ENCODE measurements at places on chromosomes 13 and 19.

- DNase-seq: no peak
These were observed 77.1 kb downstream of the NALCN start for GRCh38 chr13:101339202-101339601.

DNA sequence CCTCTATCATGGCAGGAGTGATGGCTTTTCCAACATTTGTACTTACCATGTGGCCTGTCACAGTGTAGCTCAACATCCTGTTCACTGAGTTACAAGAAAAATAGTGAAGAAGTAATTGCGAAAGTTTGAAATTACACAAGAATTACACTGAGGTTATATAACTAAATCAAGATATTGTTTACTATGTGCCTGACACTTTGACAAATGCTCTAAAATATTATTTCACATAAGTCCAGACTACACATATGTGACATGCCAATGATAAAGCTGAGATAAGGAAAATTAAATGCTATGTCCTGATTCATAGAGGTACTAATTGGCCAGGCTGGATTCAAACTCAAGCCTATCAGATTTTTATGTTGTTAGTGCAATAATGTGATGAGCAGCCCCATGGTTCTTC is 451.7 kb downstream of the PCDH9 start:
- no peak for DNase-seq

DNA sequence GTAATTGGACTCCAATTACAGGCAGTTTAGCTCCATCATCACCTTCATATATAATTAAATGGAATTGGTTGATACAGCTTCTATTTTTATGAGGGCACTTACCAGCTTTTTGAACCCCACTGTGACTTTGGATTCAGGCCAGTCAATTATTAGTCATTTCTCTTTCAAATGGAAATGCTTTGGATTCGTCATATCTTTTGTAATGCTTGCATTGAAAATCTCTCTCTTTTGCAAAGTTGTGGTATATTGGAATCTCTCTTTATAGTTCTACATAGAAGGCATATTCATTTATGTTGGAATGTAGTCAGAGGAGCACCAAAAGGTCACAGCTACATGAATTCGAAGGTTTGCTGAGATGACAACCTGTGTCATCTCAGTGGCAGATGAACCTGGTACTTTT is 1074.3 kb upstream of the SLC10A2 start:
- no peak for DNase-seq

- DNase-seq: peak; percentile 65
These were observed 595 bp upstream of the GPR183 start for GRCh38 chr13:99307648-99308339.

- peak; percentile 56 for DNase-seq
These were observed 10.1 kb downstream of the OR1I1 start for GRCh38 chr19:15091918-15092753.
